ENCODE measurements at places on chromosomes 12 and 14. TPM values are rescaled to one million over a fixed set of nuclear protein-coding genes. Genes with fewer than 3 reads are reported as not detected.

The NUAK1 gene
- 10.1 TPM for total RNA-seq

The CD69 gene
- not detected for total RNA-seq

GRCh38 chr14:91244501-91244901, at the start of gene GPR68:
TSS of gene GPR68 (minus strand) at chr14:91244704. CDS start at chr14:91235050, 9,654 bp downstream.
- DNase-seq = peak; percentile 67
- H3K36me3 ChIP-seq = no peaks in the 10 kb centered on the region
- no peaks in the 10 kb centered on the region for H3K4me1 ChIP-seq
- H3K27ac ChIP-seq = no peak within 1 kb of the TSS

- no peak overlapping the region for H3K27ac ChIP-seq
- 0 out of 2 replicates have a peak, but pooled peaks cover 2% of the 10 kb centered on the region for H3K4me1 ChIP-seq
- no peaks in the 10 kb centered on the region for H3K27me3 ChIP-seq
- peak; percentile 38 for DNase-seq
- peaks cover 5% of the 10 kb centered on the region for H3K36me3 ChIP-seq
Observed at GRCh38 chr14:94598816-94599655, 13.2 kb upstream of the SERPINA3 start.

DNA sequence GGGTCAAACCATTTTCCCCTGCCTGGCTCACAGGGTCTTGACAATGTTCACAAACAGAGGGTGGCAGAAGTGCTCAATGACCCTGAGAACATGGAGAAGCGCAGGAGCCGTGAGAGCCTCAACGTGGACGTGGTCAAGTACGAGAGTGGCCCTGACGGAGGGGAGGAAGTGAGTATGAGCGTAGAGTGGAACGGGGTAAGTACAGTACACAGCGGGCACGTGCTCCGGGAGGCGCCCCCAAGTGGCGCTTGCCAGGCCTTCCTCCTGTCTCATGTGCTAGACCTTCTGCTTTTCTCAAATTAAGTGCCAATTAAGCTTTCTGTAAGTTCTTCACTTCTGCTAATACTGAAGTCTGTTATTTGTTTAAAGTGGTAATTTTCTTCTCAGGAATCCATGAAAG, 35.9 kb downstream of the XRCC3 start:
- H3K27ac ChIP-seq = no peak overlapping the region
- H3K4me3 ChIP-seq = no peak overlapping the region
- no peaks in the 10 kb centered on the region for H3K4me1 ChIP-seq

The MLEC gene
- total RNA-seq = 181 TPM

GRCh38 chr12:66896797-66897196, 217.9 kb upstream of the GRIP1 start:
- no peaks in the 10 kb centered on the region for H3K27me3 ChIP-seq
- H3K4me1 ChIP-seq = peaks cover 4% of the 10 kb centered on the region
- H3K36me3 ChIP-seq = no peaks in the 10 kb centered on the region
- H3K4me3 ChIP-seq = no peak overlapping the region

The ACOT6 gene
- not detected for total RNA-seq

Data from H9 (cell line).